ENCODE measurements at places on chromosomes 16 and 17. TPM values are rescaled to one million over a fixed set of nuclear protein-coding genes. Genes with fewer than 3 reads are reported as not detected.
A peak's percentile ranks its signal among the peaks of the same experiment; 100 is the strongest.

DNA sequence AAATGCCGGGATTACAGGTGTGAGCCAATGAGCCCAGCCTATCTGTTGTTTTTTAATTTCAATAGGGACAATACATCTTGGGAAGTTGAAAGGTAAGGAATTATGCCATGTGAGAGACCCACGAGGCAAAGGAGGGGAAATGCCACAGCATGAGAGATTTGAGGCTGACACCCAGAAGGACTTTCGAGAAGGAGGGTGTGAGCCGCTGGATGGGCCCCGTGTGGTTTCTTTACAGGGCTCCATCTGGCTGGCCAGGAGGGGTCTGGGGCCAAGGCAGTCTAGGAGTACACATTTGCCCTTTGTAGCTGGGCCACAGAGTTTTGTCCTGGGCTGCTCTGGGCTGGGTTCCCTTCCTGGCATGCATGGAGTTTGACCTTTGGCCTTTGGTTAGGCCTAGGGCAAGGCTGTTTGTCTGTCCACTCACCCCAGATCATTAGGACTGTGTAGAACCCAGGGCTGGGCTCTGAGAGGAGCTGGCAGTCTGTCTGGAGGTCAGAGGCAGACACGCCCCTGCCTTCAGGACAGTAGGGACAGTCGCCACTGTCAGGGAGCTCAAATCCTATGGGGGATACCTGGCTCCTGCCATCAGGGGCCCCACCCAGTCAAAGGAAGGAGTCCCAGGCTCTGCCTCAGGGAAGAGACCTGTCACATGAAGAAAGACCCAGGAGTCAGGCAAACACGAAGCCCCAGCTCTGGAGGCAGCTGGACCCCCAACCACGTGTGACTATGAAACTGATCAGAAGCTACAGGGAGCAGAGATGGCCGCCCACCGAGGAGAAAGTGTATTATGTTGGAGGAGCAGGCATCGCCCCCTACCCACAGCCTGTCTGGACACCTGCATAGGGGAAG is 24.2 kb upstream of the NXPH3 start:
- DNase-seq, result no peak

GRCh38 chr16:67327743-67328142 is 1.1 kb downstream of the LRRC36 start:
- DNase-seq, result no peak

- no peak for DNase-seq
Measured at GRCh38 chr17:66810951-66811682, 23.8 kb upstream of the CACNG5 start.

GRCh38 chr17:13114601-13115031 is 96.8 kb upstream of the ELAC2 start:
- DNase-seq, result peak; percentile 80

RNF43 gene
- 10.5 TPM for total RNA-seq

DNA sequence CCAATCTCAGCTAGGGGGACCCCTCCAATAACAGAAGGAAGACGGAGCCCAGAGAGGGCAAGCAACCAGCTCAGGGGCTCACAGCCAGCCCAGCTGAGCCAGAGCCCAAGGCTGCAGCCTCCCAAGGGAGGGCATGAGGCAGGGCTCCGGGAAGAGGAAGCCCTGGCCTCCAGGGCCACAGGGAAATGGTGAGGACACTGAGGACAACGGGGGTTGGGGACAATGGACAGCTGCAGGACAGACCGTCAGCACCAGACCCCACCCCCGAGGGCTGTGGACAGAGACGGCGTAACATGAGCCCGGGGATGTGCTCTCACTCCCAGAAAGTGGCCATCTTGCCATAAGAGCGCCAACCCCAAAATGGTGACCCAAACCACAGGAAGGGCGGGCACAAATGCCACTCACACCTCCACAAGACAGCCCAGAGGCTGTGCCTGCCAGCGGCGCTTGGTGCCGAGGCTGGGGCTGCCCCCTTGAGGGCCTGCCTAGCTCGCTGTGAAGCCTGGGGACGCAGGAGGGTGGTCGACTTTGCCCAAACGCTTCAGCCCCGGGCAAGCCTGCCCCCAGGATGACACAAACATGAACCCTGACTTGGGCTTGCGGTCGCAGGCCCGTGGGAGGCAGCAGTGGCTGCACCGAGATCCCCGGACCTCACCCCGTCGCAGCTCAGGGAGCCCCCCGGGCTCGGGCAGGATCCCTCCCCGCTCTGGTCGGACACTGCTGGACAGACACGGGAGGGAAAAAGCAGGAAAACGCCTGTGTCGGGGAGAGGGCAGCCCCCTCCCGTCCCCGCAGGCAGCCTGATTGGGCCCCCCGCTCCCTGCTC is 10.5 kb downstream of the PIMREG start:
- DNase-seq, result no peak

DNA sequence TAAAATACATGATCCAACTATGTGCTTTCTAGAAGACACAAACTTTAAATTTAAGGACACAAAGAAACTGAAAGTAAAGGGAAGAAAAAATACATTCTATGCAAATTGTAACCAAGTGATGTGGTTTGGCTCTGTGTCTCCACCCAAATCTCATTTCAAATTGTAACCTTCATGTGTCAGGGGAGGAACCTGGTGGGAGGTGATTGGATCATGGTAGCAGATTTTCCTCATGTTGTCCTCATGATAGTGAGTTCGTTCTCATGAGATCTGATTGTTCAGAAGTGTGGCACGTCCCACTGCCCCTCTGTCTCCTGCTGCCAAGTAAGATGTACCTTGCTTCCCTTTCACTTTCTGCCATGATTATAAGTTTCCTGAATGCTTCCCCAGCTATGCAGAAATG is 15.0 kb downstream of the OR1A1 start:
- DNase-seq, result no peak

DNA sequence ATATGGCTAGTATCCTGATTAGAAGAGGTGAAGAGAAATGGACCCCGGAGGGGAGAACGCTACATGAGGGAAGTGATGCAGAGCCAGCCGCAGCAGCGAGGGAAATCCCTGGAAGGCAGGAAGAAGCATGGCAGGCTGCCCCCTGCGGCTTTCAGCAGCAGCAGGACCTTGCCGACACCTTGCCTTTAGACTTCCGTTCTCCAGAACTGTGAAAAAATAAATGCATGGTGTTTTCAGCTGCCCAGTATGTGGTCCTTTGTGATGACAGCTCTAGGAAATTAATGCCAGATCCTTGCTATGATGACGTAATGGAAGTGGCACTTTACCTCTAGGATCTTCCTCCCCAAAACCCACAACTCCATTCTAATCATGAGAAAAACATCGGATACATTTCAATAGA is 9.7 kb upstream of the ZFP1 start:
- no peak for DNase-seq

GRCh38 chr16:89425523-89425922 is 64.8 kb downstream of the ANKRD11 start:
- no peak for DNase-seq

GRCh38 chr17:78957128-78957527 is 22.6 kb downstream of the LGALS3BP start:
- DNase-seq, result peak; percentile 83

GRCh38 chr17:56471696-56472095 is 121.8 kb upstream of the NOG start:
- DNase-seq, result no peak

RPGRIP1L gene
- total RNA-seq, result 17.9 TPM

DNA sequence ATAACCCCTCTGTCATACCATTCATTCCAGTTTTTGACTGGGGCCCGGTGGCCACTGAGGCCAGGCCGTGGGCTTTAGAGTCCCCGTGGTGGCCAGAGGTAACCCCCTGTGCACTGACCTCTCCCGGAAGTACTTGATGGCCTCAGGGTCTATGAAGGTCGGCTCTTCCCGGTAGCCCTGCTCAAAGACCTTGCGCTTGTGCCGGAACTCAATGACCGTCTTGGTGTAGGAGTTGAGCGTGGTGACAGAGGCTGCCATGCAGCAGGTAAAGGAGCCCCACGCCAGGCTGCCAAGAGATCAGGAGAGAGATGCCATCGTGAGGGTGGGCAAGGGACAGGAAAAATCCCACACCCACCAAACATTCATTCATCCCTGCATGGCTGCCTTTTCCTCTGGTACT is 234.8 kb downstream of the GSG1L start:
- no peak for DNase-seq

DNA sequence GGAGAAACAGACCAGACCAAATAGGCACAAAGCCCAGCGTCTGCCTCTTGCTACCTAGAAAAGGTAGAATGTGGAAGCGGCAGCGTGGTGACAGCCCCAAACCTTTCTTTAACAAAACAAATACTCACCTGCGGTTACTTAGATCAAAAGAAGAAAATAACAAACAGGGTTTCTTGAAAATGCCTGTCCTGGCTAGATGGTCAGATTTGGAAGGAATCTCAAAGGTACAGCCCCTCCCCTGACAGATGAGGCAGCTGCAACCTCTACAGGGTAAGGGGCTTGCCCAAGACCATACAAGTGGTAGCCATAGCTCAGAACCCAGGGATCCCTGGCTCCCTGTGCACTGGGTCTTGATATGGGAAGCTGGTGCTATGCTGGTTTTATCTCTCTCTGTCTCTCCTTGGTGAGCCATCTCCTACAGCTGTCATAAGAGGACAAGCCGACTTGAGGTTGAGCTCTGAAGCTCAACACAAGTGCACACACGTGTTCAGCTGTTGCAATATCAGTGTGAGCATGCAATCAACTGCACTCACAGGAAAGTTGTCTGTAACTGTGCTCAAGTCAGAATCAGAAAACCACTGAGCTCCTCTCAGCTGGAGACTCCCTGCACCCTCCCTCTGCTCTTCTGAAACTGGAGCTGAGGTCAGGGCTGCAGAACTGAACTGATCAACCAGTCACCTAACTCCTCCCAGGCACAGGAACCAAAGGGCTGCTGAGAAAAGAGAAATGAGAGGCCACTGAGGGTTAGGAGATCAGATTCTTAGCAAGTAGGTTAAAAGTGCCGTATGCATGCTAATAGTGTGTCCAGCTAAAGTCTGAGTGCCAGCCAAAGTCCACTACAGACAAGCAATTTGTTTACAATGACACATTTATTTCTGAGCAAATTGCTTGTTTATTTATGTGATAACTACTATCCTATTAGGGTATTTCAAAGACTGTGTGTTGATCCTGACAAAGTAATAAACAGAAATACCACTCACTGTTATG is 6.1 kb upstream of the RNF157 start:
- no peak for DNase-seq

GRCh38 chr17:181245-182049 is at the start of gene DOC2B:
Gene DOC2B (minus strand): TSS chr17:181650. CDS start chr17:181479, 171 bp downstream.
- peak; percentile 51 for DNase-seq

GRCh38 chr17:68694791-68695485 is 93.8 kb upstream of the FAM20A start:
- no peak for DNase-seq

LPO gene
- total RNA-seq, result 0.15 TPM

SLC35G6 gene
- total RNA-seq, result not detected

- DNase-seq, result peak; percentile 26
Measured at GRCh38 chr17:36602030-36602748, 806 bp downstream of the MRM1 start.

GRCh38 chr16:73753931-73754330 is 542.7 kb upstream of the PSMD7 start:
- no peak for DNase-seq

DNA sequence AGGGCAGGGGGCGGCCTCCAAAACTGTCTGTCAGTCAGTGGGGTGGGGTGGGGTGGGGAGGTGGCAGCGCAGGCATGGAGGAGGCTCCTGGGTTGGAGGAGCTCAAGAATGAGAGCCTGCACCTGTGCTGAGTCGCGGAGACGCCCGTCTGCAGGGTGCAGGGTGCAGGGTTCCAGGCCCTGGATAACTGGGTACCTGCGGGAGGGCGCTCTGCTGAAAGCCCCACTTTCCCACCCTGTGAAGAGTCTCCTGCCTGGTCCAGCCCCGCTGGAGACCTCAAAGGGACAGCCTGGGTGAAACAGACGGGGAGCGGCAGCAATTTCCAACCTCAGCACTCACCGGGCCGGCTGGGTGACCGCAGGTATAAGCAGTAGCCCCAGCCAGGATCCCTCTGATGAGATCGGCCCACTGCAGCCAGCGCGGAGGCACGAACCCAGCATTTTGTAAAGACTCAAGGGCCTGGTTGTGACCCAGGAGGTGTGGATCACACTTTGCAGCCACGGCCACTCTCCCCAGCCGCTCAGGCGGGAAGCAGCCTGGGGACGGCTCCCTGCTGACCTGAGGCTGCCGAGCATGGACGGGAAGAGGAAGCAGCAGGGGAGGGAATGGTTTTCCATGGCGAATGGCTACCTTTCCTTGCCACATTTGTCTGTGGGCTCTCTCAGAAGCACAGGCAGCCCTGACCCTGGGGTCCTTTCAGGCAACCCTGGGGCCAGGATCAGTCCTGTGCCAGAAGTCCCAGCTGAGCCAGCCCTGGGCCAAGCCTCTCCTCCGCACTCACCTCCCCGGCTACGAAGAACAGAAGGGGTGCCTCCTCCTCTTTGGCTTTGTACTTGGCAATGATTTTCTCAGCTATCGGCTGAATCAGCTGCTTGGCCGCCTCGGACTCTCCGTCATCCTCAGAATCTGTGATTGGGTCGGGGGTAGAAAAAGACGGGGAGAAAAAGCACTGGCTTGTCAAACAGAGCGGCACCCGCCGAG is 21.0 kb downstream of the MRM3 start:
- no peak for DNase-seq

ZFP1 gene
- 18.4 TPM for total RNA-seq

GRCh38 chr16:23505180-23505665 is 5.1 kb downstream of the GGA2 start:
- no peak for DNase-seq

GRCh38 chr17:76365256-76365903 is 11.7 kb upstream of the PRPSAP1 start:
- DNase-seq, result no peak

GRCh38 chr17:60671482-60671881 is 6.2 kb upstream of the BCAS3 start:
- no peak for DNase-seq

GRAPL gene
- 3.9 TPM for total RNA-seq

DNA sequence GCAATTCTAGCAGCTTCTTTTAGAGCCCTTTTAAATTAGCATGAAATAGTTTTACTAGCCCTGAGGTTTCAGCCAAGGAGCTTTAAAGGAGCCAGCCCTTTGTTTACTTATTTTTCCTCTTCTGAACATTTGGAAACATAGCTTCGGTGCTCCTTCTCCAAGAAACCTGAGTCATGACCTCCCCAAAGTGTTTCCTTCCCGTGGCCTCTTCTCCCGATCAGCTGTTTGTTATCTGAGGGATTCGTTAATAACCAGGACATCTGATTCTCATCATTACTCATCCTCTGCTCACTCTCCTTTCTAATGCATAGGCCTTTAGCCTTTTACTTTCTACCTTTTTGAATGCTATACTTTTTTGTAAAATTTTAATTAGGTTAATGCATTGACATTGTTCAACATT is 204.5 kb downstream of the WWOX start:
- DNase-seq, result no peak

Measured in lung (tissue), 17 donors.